Left lung (tissue), 14 donors: ENCODE measurements at places on chromosomes 7 and 10. TPM values are rescaled to one million over a fixed set of nuclear protein-coding genes. Genes with fewer than 3 reads are reported as not detected.

GRCh38 chr7:48089046-48090003, at the start of gene UPP1:
TSS of gene UPP1 (plus strand) at chr7:48089265. CDS start at chr7:48094784, 5,519 bp downstream.
- DNase-seq, result peak; percentile 99

Gene TLX1
- not detected for total RNA-seq

Gene NKX1-2
- total RNA-seq, result not detected

DNA sequence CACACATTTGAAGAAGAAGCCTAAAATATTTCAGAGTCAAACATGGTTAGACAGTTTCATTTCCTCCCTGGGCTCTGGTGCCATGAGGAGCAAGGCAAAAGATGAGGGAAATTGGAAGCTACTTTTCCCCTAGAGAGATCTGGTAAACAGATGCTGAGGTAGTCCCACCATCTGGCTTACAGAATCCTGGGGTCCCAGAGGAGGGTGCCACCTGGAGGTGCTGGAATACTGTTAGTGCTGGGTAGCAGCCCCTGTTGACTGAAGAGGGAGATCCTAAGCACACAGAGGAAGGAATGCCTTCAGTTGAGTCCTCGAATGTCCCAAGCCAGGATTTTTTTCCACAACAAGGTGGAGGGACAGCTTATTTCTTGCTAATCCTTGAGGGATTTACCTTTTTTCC, 160.1 kb downstream of the FZD1 start:
- DNase-seq, result no peak

Gene MDFIC
- total RNA-seq, result 30.8 TPM

- no peak for DNase-seq
Measured at GRCh38 chr7:3980300-3980643, 679.2 kb downstream of the SDK1 start.

Gene PRKCQ
- total RNA-seq, result 7.3 TPM

Gene IGF2BP3
- total RNA-seq, result 1.8 TPM

DNA sequence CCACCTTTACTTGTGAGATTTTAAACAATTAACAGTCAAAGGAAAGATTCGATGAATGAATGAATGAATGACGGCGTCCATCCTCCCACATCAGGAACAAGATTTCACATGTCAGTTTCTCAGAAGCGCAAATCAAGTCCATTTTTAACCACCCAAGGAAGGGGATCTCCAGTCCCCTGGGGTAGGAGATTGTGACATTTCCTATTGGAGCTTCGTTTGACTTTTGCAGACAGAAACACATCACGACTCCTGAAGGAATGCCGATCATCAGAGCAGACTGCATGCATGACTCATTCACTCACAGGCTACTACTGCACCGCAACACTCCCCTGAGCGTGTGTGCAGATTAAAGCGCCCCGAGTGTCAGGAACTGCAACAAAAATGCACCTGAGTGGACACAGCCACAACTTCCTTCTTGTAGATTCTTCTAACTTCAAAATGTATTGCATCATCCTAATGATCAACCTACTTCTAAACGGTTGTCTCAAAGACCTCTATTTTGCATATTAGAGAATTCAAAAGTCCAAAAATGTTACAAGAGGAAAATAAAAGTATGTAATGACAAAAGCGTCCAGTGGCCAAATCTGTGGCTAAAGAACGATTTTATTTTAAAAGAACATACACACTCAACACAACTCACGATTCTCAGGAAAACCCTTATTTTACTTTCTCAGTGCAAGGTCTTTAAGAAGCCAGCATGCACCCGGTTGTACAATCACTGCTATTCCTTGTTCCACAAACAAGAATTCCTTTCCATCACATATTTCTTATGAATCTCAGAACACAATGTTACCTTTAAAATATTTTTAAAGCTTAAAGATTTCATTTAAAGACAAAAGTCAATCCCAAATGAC, 172.6 kb downstream of the FAM107B start:
- no peak for DNase-seq

Gene RET
- total RNA-seq, result 0.97 TPM

- DNase-seq, result no peak
Measured at GRCh38 chr10:61047081-61047480, 103.1 kb upstream of the RHOBTB1 start.

Gene PDE1C
- 13.8 TPM for total RNA-seq

Gene PIK3CG
- total RNA-seq, result 6.2 TPM

DNA sequence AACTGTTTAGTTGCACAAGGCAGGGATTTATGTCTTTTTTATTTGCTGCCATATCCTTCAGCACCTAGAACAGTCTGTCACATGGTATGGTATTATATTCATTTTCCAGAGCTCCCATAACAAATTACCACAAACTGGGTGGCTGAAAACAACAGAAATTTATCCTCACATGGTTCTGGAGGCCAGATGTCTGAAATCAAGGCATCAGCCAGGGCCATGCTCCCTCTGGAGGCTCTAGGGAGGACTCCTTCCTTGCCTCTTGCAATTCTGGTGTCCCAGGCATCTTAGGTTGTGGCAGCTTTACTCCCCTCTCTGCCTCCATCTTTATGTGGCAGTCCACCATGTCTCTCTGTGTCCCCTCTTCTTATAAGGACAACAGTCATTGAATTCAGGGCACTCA, 43.1 kb downstream of the MET start:
- DNase-seq, result no peak

GRCh38 chr10:100374200-100374655, 27.2 kb downstream of the SCD start:
- DNase-seq, result no peak

Gene HOXA13
- total RNA-seq, result not detected

GRCh38 chr10:80194373-80195045, 10.8 kb downstream of the ANXA11 start:
- no peak for DNase-seq

DNA sequence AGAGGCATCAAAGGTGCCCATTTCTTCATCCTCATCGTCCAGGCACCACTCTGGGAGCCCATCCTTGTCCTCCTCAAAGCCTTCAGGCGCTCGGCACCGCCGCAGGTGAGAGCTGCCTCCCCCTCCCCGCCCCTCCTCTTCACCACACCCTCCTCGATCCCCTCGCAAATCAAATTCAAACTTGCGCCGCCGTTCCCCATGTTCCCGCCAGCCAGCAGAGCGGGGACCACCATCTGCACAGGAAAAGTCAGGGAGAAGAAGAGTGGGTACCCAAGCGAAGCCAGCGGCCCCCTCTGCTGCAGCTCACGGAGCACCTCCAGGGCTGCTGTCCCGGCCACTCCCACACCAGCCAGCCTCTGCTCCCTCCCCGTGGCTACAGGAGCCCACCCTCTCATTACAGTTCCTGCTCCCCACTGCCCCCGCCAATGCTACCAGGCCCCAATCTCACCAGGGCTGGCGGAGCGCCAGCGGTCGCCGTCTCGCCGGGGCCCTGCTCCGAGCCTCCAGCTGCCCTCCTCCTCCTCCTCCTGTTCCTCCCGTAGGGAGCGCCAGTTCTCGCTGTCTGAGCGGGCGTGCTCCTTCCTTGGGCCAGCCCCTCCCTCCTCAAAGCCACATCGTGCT, 7.7 kb downstream of the GIGYF1 start:
- DNase-seq, result no peak

DNA sequence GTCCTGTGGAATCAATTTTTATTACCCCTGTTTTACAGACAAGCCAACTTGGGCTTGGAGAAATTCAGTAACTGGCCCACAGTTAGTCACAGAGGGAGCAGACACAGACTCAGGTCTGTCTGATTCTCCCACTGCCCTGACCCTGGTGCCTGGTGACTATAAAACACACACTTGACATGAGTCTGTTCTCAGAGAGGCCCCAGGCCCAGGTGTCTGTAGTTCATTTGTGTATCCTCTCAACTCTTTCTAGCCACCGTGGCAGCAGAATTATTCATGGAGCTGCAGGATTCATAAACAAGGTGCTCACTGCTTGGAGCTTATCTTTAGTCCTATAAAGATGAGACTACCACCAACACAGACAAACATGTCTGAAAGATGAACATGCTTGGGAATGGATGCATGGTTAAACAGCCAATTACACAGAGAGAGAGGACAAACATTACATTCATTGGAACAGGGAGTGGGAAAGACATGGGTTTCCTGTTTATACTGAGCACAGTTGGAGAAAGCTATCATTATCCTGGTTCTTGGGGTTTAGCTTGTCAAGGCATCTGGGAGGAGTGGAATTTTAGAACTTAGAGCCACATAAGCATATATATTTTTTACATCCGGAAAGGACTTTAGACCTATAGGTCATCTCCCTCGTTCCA, 79.1 kb upstream of the PDCD4 start:
- no peak for DNase-seq

DNA sequence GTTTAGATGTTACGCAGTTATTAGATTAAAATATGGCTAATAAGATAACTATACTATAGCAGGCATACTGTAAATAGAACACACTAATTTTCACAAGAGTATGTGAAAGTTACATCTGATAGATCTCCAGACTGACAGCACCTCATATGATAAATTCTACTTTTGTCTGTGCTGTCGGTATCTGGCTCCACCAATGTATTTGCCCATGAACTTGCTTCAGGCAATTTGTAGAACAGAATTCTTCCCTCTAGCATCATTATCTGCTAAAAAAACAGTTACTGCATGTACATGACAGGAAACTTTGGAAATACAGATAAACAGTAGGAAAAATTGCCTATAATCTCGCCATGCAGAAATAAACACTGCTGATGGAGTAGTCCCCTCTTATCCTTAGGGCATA, 137.7 kb downstream of the WNT2 start:
- no peak for DNase-seq

- no peak for DNase-seq
Measured at GRCh38 chr10:30357075-30357801, 8.2 kb upstream of the MTPAP start.

- no peak for DNase-seq
Measured at GRCh38 chr10:125824736-125825135, 1.4 kb downstream of the BCCIP start.

Gene NAT16
- total RNA-seq, result not detected

DNA sequence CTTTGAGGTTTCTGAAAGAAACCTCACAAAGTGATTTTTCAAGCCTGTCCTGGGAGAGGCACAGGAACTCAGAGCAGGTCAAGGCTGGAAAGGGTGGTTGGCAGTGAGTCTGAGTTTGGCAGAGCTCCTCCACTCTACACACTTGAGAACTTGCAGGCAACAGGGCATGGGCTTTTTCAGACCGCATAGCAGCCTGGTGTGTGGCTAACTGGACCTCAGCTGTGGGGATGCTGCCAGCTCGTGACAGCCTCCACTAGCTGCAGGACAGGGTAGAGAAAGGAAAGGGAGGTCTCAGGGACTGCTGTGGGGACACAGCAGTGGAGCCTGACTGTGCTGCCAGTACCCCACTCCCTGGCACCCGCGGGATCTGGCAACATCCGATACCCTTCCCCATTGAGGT, 2.6 kb downstream of the CDHR1 start:
- no peak for DNase-seq

Gene OR2A2
- not detected for total RNA-seq

Gene TAS2R39
- not detected for total RNA-seq

Gene TCERG1L
- total RNA-seq, result not detected

Gene ATRNL1
- total RNA-seq, result 1.1 TPM

Gene CFTR
- 20.3 TPM for total RNA-seq

DNA sequence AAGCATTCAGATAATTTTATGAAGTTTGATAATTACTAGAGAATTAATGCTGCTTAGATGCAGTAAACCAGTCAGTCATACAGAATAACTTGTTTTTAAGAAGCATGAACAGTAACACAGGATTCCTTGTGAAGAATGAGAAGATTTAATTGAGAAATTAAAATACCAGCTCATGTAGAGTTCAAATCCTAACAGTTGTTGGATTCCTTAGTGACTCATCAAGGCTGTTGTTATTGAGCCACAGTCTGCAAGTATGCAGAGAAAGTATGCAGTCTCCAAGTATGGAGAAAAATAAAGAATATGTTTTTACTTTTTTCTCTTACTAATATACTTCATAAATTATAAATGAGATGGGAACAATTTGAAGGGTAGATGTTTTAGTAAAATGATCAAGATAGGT, 30.2 kb upstream of the CYP26C1 start:
- DNase-seq, result no peak

Gene SFR1
- 9.2 TPM for total RNA-seq

GRCh38 chr10:130039141-130039540, 71.5 kb downstream of the C10orf143 start:
- no peak for DNase-seq

Gene SPDYE18
- total RNA-seq, result 0.44 TPM

Gene TRIL
- 6.9 TPM for total RNA-seq

DNA sequence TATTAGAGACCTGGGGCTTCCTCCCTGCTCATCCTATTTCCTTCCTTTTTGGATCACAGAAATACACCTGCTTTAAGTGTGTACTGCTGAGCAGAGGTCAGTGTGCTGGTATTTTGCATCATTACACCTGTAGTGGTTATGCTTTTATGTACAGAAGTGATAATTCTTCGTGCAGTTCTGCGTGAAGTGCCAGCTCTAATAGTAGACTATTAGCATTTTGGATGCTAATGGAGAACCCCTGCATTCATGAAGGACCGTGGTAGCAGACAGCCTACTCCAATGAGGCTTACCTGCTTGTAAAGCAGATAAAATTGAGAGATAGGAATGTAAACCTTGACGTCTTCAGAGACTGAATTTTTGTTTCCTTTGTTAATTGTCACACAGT, 114.3 kb downstream of the CDK14 start:
- DNase-seq, result no peak

DNA sequence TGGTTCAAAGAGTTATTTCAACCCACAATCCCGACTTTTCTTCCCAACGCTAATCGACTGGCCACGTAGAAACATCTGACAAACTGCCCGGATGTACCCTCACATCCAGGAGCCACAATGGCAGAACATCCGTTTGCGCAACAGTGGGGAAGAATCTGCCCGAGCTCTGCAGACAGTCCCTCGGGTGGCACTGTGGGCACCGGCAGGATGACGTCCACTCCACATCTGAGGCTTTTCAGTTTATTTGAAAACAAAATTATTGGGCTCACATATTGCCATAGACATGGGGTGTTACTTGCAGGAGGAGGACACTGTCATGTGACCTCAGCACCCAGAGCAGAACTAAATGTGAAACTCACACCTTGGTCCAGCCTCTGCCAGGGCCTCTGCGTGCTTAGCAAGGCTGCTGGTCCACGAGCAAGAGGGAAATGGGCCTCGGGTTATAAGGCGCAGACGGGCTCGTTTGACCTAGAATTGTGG, 84.1 kb downstream of the MKI67 start:
- peak; percentile 30 for DNase-seq

DNA sequence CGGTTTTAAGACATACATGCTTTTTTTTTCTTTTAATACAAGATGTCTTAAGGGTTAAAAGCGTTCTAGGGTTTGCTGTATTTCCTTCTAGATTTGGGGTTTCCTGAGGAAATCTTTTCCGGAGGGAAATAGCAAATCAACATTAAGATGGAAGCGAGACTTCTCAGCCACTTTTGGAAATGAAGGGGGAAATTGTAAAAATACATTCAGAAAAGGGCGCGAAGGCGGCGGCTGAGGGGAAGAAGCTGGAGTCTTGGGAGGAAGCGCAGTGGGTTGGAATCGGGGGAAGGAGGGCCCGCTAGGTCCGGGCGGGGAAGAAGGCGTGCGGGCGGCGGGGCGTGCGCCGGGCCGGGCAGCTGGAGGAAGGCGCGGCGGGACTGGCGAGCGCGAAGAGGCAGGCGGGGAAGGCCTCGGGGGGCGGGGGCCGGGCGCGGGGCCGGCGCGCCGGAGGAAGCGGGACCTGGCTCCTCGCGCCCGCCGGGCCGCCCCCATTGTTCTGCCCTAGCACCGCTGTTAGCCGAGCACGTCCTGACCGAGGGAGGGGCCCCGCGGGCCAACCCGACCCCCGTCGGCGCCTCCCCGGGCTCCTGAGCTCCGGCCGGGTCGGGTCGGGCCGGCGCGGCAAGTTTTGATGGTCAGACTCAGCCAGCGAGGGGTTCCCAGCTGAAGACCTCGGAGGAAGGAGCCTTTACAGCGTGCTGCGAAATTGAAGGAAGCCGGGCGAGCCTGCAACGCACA, 1.5 kb upstream of the SKIDA1 start:
- DNase-seq, result peak; percentile 66

Gene ICA1
- total RNA-seq, result 32.6 TPM

Gene UFSP1
- 4.4 TPM for total RNA-seq

- no peak for DNase-seq
Measured at GRCh38 chr10:14889318-14889717, 10.7 kb downstream of the SUV39H2 start.
